ENCODE measurements at places on chromosomes 1 and 21. TPM values are rescaled to one million over a fixed set of nuclear protein-coding genes. Genes with fewer than 3 reads are reported as not detected.

GRCh38 chr1:160996178-160996577 lies 24.8 kb downstream of the F11R start:
- no peak for DNase-seq

DNA sequence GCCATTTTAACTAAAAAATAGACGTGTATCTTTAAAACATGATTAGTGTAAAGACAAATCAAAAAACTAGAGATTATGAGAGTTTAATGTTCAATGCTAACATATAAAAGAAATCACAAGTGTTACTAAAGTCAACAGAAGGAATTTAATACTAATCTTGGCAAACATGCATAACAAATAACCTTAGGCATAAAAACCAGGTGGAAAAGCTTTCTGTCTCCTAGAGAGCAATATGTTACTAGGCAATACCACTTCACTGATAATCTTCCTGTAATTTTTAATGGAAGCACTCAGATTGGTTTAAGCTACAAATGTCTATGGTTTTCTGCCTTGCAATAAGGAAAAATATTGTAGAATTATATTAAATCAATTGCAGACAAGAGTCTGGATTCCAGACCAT lies 121.9 kb downstream of the NME7 start:
- DNase-seq = no peak

DNA sequence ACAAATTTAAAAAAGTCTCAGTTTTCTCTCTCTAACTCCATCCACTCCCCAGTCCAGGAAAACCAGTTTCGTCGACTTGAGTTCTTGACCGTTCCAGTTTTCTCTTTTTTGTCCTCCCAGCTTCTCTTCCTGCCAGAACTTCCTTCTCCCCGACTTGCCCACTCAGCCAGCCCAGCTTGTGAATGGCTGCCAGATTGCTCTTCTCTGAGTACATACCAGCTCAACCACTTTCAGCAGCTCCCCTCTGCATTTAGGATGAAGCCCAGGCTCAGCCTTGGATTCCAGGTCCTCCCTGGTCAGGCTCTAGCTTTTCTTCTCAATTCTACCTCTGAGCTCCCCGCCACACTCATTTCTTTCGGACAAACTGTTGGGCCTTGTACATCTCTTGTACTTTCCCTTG lies 1.4 kb downstream of the DIO1 start:
- DNase-seq = no peak

GRCh38 chr1:55478742-55479141 lies 263.6 kb upstream of the USP24 start:
- no peak for DNase-seq

Gene B3GALT5
- total RNA-seq = under 0.01 TPM

GRCh38 chr1:79896140-79896539 lies 889.6 kb upstream of the ADGRL4 start:
- DNase-seq = no peak
